NCI-H774 (cell line): ENCODE measurements at places on chromosomes 1 and 21.

DNA sequence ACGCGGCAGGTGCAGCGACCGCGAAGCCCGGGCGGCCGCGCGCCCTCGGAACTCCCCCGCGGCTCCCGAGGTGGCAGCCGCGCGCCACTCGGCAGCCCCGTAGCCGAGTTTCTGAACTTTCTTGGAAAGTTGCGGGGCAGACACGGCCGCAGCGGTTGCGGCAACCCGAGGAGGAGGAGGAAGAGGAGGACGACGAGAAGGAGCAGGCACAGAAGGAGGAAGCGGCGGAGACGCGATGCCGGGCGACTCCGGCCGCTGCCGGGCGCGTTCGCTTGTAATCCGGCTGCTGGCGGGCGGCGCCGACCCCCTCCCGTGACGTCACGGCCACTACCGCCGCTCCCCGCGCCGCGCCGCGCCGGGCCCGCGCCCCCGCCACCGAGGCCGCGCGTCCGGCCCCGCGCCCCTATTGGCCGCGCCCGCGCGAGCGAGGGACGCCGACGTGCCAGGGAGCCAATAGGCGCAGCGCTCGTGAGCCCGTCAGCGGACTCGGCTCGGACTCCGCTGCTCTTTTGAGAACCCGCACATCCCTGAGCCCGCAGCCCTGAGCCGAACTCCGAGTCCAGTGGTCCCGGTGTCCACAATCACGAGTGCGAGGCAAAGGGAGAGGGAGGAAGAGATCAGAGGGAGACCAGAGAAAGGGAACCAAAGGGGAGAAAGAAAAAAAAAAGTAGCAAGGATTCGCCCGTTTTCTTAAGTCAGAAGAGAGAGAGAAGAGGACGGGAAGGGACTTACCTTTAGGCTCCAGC is 736 bp upstream of the BARHL2 start:
- peak; percentile 51 for DNase-seq

- peak; percentile 7 for DNase-seq
These were observed 6.4 kb downstream of the UTP11 start for GRCh38 chr1:38018864-38019343.

DNA sequence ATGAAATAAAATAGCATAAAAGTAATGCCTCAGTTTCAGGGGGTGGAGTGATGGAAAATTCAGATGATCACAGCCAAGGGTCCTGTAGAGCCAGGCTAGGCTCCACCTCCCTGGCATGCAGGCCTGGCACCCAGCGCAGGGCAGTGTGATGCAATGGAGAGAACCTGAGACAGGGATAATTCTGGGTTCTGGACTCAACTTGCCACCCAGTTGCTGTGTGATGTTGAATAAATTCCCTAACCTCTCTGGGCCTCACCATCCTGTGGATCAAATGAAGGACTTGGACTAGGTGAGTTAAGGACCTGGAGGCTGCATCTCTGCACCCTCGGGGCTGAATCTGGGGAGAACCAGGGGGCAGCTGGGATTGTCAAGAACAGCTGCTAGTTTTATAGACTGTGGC is 17.0 kb downstream of the PADI2 start:
- DNase-seq: no peak

GRCh38 chr1:51863384-51863783 is 15.1 kb downstream of the NRDC start:
- no peak for DNase-seq

DNA sequence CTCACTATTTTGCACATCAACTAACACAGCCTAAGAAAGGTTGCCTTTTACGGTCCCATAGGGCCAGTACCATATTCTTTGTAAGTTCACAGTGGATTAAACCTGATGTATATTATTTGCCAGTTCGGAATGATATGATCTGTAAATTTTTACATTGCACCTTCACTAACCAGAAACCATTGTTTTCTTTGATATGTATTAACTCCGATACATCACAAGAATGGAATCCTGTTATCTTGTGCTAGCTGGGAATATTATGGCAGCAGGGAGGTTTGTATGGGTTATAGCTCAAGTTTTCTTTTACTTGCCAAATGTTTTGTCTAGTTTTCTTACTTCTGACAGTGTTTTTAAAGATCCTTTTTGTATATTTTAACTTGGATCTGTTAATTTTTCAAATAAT is 51.4 kb upstream of the S1PR1 start:
- DNase-seq: no peak

DNA sequence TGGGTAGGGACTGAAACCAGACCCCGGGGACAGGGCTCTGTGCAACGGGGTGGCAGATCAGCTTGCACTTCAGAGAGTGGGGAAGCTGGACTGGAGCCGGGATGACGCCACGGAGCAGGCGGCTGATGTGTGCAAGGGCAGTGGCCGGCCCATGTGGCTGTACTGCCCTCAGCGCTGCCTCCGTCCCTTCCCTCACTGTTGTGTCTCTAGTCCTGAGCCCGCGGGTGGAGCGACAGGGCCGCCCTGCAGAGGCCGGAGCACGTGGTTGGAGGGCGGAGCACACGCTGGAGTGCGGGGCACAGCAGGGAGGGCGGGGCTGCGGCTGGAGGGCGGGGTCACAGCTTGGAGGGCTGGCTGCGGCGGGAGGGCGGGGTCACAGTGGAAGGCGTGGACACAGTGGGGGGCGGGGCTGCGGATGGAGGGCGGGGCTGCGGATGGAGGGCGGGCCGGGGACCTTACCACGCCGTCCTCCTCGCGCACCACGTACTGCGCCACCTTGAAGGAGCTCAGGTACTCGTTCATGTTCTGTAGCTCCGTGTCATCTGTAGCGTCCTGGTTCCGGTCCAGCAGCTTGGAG is 52.4 kb downstream of the CHD5 start:
- peak; percentile 49 for DNase-seq

- DNase-seq: no peak
These were observed 7.7 kb downstream of the KRTAP19-8 start for GRCh38 chr21:31030367-31031106.

DNA sequence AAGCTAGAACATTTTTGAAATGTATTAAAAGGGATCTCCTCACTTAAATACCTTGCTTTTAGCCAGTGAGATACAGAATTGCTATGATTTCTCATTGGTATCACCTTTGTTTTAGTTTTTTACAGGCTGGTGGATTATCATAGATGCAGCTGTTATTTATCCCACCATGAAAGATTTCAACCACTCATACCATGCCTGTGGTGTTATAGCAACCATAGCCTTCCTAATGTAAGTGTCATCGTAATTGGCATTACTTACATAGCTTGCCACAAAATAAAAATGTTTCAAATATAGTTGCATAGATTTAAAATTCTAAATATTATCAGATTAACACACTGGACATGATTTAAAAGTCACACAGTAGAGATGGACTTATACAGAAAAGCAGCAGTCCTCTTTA is 4.7 kb downstream of the TMEM50A start:
- no peak for DNase-seq
